ENCODE measurements at places on chromosomes 12 and 14. TPM values are rescaled to one million over a fixed set of nuclear protein-coding genes. Genes with fewer than 3 reads are reported as not detected.

The LRIG3 gene
- total RNA-seq: not detected

The SLC2A13 gene
- total RNA-seq: 3.0 TPM

DNA sequence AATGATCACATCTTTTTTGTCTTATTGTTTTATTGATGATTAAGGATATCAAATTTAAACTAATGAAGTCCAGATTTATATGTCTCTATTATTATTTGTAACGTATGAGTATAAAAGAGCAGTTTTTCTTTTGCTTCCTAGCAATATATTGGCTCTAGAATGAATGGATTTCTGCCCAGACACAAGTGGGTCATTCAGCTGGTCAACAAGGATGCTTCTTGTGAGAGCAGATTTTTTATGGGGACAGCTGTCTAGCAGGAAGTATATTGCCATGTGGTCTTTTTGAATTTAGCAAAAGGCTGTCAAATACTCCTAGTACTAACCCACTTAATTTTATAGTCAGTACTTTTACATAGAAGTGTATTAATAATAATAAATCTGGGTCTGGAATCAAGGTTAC is 1071.1 kb upstream of the FLRT2 start:
- DNase-seq: no peak
- no peak overlapping the region for H3K27ac ChIP-seq
- no peaks in the 10 kb centered on the region for H3K36me3 ChIP-seq
- no peaks in the 10 kb centered on the region for H3K27me3 ChIP-seq
- no peak overlapping the region for H3K4me3 ChIP-seq

The NANOG gene
- not detected for total RNA-seq

DNA sequence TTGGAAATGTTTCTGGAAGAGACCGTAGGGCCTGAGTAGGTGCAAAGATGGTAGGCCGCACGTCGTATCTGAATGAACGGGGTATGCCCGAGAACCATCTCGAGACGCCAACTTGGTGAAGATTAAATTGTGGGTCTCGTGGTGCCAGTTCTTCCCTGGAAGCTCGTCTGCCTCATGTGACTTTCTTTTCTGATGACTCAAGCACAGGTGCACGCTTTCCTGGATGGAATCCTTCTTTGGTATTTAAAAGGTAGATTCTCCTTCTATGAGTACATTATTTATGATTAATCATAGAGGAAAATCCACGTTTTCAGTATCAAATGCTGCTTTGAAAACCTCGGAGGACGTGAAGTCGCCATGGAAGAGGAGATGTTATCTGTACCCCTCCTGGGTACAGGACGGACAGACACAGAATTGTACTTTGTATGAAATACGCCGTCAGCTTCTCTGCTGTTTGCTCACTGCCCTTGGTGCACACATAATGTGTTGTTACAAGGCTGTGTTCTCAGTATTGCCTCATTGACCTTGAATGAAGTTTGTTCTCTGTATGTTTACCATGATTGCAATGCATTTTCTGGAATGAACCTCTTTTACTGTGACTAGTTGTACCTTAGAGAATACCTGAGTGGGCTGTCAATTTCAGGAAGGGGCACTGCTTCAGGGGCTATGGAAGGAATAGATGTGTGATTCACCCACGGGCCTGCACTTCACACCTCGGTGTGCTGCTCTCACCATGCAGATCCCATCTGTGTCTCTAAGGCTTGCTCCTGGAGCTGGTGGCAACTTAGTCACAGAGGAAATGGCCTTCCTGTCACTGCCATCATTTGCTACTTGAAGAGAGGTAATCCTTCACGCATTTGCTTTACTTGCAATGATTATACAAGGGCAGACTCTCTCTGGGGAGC is 137.3 kb upstream of the RTL1 start:
- H3K27me3 ChIP-seq: peaks cover 14% of the 10 kb centered on the region
- H3K4me3 ChIP-seq: no peak overlapping the region
- no peaks in the 10 kb centered on the region for H3K36me3 ChIP-seq
- H3K27ac ChIP-seq: no peak overlapping the region

DNA sequence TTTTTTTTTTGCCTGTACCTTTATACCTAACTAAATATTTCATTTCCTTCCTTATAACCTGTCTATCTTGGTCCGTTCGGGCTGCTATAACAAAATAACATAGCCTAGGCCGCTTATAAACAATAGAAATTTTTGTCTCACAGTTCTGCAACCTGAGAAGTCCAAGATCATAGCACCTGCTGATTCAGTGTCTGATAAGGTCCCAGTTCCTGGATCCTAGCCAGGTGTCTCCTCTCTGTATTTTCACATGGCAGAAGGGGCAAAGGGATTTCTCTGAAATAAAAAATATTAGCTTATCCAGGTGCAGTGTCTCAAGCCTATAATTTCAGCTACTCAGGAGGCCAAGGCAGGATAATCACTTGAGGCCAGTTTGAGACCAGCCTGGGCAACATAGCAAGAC is 1046.6 kb upstream of the USP15 start:
- DNase-seq: no peak
- H3K4me3 ChIP-seq: no peak overlapping the region
- no peak overlapping the region for H3K27ac ChIP-seq
- H3K36me3 ChIP-seq: no peaks in the 10 kb centered on the region
- H3K27me3 ChIP-seq: no peaks in the 10 kb centered on the region
- H3K4me1 ChIP-seq: no peaks in the 10 kb centered on the region

Measured in T-helper 17 cell (primary cell).